ENCODE measurements at places on chromosomes 4 and X.

DNA sequence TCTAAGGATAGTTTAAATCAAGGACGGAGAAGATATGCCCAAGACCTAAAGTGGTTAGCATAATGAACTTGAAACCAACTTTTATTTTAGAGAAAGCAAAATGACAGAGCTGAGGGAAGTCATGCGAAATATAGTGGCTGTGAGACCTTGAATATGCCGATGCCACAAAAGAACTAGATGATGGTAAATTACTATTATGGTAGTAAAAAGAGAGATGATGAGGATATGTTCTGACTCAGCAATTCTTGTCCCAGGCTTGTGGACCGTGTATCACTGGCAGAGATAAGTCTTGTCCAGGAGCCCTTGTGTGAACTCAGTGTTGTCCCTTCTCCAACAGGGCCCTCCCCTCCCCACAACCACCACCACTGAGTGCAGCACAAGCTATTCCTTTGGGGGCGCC, 1605.6 kb upstream of the TENM3 start:
- no peak for DNase-seq

DNA sequence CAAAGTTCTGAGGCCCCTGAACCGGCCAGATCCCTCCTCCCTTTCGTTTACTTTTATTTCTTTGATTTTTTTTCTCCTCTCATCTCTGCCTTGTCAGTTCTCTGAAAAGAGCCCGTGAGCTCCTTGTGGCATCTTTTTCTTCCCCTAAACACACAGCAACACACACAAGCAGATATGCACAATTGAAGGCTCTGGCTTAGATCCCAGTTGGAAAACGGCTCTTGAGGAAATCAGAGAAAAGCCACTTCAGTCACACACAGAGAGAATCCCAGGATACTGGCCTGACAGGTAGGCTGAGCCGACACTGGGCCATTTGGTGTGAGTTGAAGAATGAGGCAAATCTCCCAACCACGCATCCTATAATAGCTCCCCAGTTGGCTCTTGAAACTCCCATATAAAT, 12.9 kb downstream of the DIPK2B start:
- DNase-seq = no peak

DNA sequence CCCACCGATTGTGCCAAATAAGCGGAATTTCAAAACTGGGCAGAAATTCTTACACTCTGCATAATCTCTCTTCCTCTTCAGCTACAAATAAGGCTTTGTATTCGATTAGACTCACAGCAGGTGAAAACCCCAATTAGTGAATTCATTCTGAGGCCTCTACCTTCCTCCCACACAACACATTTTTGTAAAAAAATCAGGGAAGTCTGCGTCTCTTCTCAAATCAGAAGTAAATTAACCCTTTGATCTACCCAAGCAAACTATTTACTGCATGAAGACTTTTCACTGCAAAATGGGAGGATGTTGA, 200.6 kb upstream of the FTHL17 start:
- no peak for DNase-seq

- peak; percentile 6 for DNase-seq
These were observed 66.3 kb downstream of the SMC1A start for GRCh38 chrX:53356186-53356585.

DNA sequence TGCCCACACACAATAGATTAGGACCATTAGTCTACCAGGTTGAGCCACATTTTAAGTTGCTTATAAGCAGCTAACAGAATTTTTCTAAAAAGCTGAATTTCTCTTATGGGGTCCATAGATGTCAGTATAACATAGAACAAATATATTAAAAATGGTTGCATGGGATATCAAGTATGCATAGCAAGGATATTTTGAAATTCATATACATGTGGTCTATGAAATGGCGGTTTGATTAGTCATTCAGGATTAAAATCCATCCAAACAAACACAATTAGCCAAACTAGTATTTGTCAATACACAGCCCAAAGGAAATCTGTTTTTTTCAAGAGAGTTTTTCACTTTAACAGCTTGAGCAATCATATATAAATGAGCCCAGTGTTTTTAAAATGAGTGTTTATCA, 33.5 kb upstream of the AMOT start:
- DNase-seq = peak; percentile 16

GRCh38 chr4:176185051-176185450, 10.3 kb downstream of the SPATA4 start:
- DNase-seq = peak; percentile 28

- no peak for DNase-seq
These were observed 390.7 kb downstream of the GBA3 start for GRCh38 chr4:23083391-23083790.

- no peak for DNase-seq
These were observed 7.2 kb downstream of the TBC1D14 start for GRCh38 chr4:6916587-6917460.

DNA sequence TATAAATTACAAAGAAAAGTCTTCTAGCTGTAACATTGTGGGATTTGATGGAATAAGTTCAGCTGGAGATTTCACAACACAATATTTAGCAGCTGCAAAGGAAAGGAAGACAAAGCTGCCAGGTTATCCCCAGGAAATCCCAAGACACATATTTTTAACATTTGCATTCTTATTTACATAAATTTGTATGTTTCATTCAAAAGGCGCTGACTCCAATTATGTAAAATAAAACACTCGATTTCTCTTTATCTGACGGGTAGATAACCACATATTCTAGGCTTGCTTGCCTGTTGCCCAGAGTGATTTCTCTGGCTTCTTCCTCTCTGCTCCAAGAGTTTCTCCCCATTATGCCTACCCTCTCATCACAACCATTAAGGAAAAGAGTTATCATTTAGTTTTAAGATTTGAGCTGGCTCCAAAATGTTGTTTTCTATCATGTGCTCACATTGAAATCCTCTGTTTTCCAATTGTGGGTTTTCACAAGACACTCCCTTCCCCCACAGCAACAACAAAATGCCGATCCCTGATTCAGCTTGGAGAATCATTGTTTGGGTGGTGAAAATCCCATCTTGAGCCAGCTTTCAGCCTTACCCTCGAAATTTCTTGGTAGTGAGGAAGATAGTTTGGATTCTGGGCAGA, 128.2 kb upstream of the RASGEF1B start:
- DNase-seq = no peak

GRCh38 chr4:8708401-8709021, 115.9 kb downstream of the CPZ start:
- no peak for DNase-seq

DNA sequence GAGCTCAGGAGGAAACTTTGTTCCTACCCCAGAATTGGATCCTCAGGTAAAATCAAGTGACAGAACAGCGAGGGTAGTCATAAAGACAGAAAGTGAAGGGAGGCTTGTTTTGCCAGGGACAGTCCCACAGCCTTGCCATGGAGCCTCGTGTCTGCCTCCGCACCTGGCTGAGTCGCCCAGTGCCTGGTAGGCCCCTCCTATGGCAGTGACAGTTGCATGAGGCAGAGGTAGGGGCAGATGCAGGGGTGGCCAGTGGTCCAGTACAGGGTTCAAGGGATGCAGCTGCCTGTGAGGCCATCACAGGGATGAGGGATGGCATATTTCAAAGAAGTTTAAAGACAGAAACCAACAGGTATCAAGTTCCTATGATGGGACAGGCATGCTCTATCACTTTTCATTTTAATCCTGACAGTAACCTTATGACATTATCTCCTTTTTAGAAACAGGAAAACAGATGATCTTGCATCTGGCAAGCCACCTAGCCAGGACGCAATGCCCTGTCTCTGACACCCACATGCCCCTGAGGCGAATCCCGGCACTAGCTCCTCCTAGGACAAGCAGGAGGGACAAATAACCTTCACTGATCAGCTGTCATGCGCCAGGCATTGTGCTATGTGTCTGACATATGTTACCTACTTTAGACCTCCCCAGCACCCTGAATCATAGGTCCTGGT, 127.4 kb upstream of the ENPP6 start:
- DNase-seq = no peak

DNA sequence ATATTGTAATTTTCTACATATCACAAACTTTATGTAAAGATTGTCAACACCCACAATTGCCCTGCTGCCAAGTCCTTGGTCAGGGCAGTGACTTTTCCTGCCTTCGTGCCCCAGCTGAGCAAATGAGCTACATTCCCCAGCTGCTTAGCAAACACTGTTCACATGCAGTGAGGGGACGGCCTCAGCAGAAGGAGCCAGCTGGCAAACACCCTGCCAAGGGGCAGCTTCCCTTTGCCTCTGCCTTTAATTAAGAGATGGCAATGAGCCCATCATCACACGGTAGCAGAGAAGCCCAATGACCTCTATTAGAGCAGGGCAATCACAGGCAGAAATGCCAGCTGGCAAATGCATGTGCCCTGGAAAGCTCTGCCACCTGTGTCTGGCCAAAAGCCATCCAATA, 253.4 kb downstream of the EPHA5 start:
- peak; percentile 40 for DNase-seq

DNA sequence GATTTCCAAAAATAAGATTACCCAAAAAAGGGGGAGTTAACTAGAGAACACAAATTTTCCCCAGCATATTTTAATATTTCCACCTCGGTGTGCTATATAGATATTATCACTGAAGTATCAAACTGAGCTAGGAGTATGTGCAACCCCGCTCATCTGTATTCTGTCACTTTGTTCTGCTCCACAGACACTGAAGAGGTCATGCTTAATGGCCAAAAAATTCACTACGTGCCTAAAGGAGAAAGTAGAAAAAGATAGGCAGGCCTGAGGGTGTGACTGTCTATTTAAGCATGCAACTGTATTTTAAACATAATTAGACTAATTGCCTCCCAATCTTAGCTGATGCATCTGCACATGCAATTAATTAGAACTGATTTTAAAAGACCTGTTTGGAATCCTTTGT, 24.5 kb downstream of the SH3RF1 start:
- DNase-seq = no peak

- no peak for DNase-seq
These were observed 49.6 kb downstream of the LNX1 start for GRCh38 chr4:53541577-53542206.

DNA sequence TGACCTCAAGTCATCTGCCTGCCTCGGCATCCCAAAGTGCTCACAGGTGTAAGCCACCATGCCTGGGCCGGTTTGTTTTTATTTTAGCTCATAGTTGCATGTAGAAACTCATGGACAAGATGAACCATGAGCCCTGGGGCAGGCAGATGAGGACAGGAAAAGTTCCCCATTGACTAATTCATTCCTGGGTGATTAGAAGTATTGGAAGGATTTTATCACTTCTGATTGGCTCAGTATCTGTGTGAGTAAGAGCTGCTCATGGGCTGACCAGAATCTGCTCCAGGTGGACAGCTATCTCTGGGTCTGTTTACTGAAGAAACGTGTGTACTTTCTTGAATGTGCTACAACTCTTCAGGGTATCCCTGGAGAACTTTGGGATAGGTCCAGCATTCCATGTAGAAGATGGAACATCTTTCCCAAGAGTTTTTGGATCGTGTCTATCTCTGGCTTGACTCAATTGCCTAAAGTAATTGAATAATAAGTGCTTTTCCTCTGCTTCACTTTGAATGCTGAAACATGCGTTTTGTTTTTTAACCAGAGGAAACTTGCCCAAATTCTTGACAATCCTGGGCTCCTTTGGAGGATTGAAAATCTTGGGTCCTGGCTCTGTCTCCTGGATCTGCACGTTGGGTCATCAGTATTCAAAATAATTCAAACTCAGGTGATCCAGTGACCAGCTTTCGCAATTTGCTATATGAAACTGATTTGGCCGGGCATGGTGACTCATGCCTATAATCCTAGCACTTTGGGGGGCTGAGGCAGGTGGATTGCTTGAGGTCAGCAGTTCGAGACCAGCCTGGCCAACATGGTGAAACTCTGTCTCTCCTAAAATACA, 88.6 kb upstream of the DHRSX start:
- no peak for DNase-seq

- no peak for DNase-seq
These were observed 540.2 kb upstream of the TENM3 start for GRCh38 chr4:181702864-181703495.

DNA sequence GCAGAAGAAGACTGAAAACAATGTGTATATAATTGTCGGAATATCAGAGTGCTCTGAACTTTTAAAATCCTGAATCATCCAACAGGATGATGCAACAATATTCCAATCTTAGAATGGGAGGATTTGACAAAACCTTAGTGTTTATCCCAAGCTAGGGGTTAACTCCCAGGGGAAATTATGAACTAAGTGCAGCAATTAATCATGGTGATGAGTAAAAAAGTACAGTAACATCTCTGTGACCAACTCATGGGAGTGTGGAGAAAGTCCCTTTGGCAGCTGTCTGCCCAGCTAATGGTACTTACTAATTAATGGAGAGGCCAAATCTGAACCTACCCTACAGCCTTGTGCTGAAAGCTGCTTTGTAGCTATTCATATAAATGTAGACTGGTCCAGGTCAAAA, 257.6 kb upstream of the DDX53 start:
- peak; percentile 18 for DNase-seq

DNA sequence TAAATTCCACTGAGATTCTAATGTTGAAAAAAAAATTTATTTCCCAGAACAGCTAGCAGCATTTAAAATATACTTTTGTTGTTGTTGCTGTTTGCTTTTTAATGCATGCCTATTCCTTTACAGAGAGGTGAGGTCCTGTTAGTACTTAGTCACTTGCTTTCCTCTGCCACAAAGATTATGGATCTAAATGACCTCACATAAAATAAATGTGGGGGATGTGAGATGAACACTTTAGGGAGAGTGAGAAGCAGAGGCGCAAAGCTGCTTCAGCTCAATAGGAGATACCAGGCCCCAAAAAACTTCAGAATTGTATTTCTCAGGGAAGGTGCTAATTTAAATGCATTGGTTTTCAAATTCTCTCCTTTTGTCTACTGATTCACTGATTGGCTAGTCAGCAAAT, 4.0 kb downstream of the LDB2 start:
- no peak for DNase-seq

GRCh38 chrX:9573282-9574106, 108.6 kb downstream of the TBL1X start:
- peak; percentile 34 for DNase-seq

DNA sequence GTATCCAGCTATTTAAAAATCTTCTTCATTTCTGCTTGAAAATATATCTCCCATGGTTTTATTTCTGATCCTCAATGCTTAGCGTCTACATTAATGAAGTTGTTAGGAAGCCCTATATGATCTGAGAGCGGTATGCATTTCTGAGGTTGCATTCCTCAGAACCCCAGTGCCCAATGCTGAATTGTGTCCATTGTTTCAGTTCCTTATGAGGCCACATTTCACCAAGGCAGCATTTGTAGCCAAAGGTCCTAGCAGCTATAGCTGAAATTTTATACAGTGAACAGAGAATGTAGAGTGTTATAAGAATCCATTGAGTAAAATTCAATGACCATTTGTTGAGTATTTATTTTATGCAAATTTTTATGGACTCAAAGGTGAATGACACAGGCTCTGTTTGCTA, 209.5 kb downstream of the PCDH7 start:
- no peak for DNase-seq
